NCI-H69 (cell line): ENCODE measurements at places on chromosomes 12 and 14.
A peak's percentile ranks its signal among the peaks of the same experiment; 100 is the strongest.

GRCh38 chr12:1099158-1099557, 108.1 kb downstream of the ERC1 start:
- no peak for DNase-seq

- no peak for DNase-seq
Measured at GRCh38 chr14:71780075-71780474, 152.2 kb upstream of the RGS6 start.

DNA sequence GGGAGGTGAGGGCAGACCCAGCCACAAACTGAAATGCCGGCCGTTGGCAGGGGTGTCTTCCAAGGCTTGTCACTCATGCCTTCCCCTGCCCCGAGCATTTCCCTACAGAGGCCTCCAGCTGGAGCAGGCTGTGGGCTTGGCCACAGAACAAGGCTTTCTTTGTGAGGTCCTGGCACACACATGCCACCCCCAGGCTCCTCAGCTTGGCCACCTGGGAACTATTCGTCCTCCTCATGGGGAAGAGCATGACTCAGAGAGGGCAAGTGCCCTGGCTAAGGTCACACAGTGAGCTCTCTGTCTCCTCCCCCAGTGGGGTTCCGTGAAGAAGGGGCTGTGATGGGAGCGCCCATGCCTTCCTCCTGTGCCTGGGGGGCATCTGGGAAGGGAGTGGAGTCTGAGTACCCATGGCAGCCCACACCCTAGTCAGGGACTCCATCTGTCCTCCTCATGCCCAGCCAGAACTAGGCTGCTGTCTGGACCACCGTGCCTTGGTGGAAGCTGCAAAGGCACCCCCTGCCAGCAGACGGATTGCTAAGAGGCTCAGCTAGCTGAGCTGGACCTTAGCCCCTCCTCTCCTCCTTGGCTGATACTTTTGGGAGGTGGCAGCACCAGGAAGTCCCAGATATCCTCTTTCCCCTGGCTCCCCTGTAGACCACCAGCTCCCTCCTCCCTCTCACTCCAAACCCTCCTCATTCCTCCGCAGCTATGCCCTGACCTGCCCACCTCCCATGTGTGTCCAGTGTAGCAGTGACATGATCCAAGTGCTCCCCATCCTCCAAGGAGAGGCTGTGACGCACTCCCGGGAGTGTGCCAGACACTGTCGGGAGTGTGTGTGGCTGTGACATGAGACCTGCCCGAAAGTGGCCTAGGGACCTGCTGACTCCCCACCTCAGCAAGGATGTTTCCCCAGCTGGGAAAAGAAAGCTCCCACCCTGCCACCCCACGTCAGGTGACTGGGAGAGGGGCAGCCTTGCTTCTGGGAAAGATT, 21.4 kb downstream of the ABCB9 start:
- peak; percentile 41 for DNase-seq

- peak; percentile 85 for DNase-seq
Measured at GRCh38 chr12:113844495-113845210, 121.5 kb downstream of the RBM19 start.

GRCh38 chr14:44657203-44657602, 150.1 kb upstream of the FSCB start:
- DNase-seq, result peak; percentile 68

GRCh38 chr14:99380991-99381687, 99.5 kb downstream of the SETD3 start:
- no peak for DNase-seq

GRCh38 chr14:50649691-50650090, 18.4 kb downstream of the SAV1 start:
- no peak for DNase-seq

- no peak for DNase-seq
Measured at GRCh38 chr12:111532751-111533150, 66.4 kb downstream of the ATXN2 start.

DNA sequence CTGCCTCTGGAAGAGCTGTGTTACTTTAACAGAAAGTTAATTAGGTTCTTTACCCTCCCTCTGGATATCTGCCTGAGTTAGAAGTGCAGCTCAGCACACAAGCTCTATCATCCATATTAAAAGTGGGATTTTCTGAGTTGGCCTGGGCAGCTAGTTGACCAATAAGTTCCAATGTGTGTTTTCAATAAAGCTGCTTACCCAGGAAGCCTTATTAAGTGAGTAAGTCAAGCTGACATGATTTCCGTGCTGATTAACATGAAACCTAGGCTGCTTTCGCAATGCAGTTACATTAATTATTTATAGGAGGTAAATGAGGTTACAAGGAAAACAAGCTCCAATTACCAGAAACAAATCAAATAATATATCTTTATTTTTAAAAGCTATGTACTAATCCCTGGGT, 4.8 kb downstream of the NEUROD4 start:
- no peak for DNase-seq

- peak; percentile 100 for DNase-seq
Measured at GRCh38 chr12:4939418-4940023, 29.8 kb downstream of the KCNA1 start.

DNA sequence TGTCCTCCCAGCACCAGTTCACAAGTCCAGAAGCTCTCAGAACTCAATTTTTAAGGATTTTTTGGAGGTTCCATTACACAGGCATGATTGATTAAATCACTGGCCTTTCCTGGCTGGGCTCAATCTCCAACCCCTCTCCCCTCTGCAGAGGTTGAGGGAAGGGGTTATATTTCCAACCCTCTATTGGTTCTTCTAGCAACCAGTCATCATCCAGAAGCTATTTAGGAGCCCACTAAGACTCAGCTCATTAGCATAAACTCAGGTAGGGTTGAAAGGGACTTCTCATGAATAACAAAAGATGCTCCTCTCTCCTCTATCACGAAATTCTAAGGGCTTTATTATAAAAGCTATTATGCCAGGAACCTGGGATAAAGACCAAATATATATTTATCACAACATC, 41.5 kb downstream of the SPPL3 start:
- DNase-seq, result no peak

GRCh38 chr12:65673732-65674131, 150.6 kb upstream of the HMGA2 start:
- DNase-seq, result no peak

- DNase-seq, result peak; percentile 66
Measured at GRCh38 chr12:54749191-54749818, 101.1 kb upstream of the DCD start.

- peak; percentile 88 for DNase-seq
Measured at GRCh38 chr12:23098517-23098916, 473.5 kb downstream of the ETNK1 start.

DNA sequence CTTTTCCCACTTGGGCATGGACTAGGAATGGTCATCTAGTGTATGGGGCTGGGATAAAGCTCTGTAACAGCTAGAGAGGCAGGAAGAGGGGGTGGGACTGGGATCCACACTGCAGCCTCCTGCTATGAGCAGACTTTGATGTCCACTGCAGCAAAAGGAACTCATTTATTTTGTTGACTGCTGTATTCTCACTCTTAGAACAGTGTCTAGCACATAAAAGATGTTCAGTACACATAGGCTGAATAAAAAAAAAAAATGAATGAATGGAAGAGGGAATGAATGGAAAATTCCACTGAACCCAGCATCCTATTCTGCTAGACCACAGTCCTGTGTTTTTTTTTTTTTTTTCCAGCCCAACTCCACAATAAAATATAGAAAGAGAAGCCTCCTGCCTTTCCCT, 106.2 kb upstream of the NOS1 start:
- DNase-seq, result no peak

- no peak for DNase-seq
Measured at GRCh38 chr14:78228702-78229327, 58.6 kb downstream of the NRXN3 start.

GRCh38 chr12:6316921-6317692, 6.6 kb downstream of the PLEKHG6 start:
- DNase-seq, result no peak

GRCh38 chr14:29518335-29518734, 409.3 kb downstream of the PRKD1 start:
- DNase-seq, result peak; percentile 79

- no peak for DNase-seq
Measured at GRCh38 chr12:89180496-89180895, 171.8 kb downstream of the DUSP6 start.

- peak; percentile 17 for DNase-seq
Measured at GRCh38 chr14:73428353-73428824, 30.0 kb downstream of the NUMB start.

DNA sequence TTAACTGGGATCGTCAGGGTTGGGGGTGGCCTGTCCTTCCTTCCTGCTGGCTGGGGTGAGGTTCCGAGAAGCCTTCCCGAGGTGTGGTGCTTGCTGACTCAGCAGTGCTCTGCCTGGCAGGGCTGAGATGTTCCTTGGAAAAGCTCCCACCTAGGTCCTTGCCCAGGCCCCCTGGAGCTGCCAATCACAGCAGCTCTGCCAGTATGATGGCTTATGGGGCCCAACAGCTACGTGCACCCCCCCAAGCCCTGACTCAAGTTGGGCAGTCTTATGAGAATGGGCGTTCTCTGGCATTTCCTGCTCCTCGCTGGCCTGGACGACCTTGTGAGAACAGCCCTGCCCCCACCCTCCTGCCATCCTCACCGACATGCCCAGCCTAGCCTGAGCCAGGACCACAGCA, 292.2 kb upstream of the CRY1 start:
- no peak for DNase-seq

GRCh38 chr12:70227911-70228310, 15.3 kb upstream of the CNOT2 start:
- DNase-seq, result no peak

GRCh38 chr14:57087841-57088240, 180.9 kb downstream of the EXOC5 start:
- peak; percentile 43 for DNase-seq

DNA sequence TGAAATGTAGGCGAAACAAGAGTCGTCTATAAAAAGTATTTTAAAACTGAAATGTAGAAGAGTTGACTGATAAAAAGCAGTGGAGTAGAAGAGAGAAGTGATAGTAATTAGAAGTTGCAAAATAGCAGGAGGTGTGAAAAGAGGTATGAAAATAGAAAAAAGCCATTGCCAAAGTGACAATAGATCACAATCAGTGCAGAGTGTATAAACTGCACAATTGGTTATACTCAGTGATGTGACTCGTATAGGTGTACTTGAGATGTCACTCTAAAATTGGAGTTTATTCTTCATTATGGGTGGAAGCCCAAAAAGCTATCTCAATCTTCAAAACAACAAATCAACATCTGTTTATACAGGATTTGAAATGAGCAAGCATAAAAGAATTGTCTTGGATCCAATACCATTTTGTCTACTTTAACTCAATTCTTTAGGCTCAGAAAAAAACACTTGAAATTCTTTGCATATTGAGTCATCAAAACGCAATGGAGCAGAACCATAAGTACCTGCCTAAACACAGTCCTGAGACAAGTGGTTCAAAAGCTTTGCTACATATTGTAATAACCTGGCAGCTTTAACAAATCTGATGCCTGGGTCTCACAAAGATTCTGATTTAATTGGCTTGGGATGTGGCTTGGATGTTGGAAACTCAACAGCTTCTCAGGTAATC, 8.8 kb downstream of the IKBIP start:
- peak; percentile 22 for DNase-seq
